Stimulated activated CD4-positive, alpha-beta T cell treated with anti-CD3 and anti-CD28 coated beads, Interleukin-15, amount 100 ng/mL, for 48 hours (primary cell): ENCODE measurements at places on chromosomes 2 and 18.

GRCh38 chr2:148907085-148907785 is 32.2 kb downstream of the KIF5C start:
- no peak for DNase-seq

DNA sequence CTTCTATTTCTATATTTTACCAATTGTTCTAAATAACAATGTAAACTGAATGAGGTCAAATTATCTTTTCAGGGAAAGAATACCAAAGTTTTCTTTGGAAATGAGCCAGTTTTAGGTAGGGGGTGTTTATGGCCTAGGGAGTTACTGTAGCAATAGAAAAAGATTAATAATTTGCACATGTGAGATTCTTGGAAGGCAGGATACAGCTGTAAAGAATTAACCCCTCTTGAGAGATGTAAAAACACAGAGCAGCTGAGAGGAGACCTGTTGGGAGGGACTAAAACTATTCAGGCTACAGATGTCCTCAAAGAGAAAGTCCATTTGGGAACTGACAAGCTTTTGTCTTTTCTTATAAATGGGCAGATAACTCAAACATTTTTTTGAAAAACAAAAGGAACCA is 182.2 kb downstream of the FIGN start:
- no peak for DNase-seq

- no peak for DNase-seq
Observed at GRCh38 chr2:58484221-58484620, 243.1 kb upstream of the FANCL start.

GRCh38 chr2:157868993-157869392 is 7.1 kb downstream of the ACVR1 start:
- DNase-seq: no peak

DNA sequence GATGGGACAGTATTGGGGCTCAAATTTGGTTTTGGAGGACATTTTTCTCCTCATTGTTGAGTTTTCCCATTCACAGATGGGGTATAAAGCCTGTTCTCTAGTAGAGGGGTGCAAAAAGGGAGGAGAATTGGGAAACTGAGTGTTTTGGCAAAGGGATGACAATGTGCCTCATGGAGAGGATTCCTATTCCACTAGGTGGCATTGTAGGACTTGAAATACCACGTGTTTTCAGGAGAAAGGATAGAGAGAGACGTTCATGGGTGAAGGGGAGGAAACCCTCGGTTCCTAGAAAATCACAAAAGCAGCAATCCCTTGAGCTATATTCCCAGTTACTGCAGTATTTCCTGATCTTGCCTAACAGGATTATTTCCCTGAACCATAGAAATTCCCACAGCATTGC is 113.7 kb upstream of the SRD5A2 start:
- no peak for DNase-seq

DNA sequence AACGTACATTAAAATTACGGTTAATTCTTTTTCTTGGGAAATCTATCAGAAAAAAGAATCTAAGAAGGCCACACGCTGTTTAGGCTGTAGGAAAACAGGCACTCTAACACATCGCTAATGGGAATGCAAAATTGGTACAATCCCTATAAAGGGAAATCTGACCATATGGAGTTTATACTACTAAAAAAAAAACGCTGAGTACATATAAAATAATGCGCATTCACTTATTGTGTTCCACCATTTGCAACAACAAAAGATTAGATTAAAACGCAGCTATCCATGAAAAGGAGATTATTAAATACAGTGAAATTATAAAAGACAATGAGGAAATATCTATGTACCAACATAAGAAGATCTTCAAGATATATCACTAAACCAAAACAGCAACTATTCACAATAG is 62.8 kb downstream of the SMC6 start:
- no peak for DNase-seq

GRCh38 chr18:23134780-23135549 is at the start of gene CABLES1:
Gene CABLES1, plus strand, starts transcription at chr18:23135485. Its CDS starts 278 bp downstream, at chr18:23135763.
- DNase-seq: no peak

- DNase-seq: no peak
Observed at GRCh38 chr2:6352247-6352646, 513.5 kb downstream of the CMPK2 start.

DNA sequence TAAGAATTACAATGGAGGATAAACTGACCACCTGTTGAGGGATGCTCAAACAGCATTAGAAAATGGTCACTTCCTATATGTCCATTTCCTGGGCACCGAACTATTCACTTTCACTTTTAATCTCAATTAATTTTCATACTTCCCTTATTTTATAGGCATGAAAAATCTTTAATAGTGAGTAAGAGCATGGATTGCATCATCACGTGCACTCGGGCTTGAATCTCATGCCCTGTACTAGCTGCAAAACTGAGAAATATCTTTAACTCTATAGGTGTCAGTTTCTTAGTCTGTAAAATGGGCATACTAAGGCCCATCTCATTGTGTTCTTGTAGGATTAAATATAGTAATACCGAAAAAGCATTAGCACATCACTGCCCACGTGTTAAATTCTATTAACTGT is 183.9 kb upstream of the FIGN start:
- no peak for DNase-seq

DNA sequence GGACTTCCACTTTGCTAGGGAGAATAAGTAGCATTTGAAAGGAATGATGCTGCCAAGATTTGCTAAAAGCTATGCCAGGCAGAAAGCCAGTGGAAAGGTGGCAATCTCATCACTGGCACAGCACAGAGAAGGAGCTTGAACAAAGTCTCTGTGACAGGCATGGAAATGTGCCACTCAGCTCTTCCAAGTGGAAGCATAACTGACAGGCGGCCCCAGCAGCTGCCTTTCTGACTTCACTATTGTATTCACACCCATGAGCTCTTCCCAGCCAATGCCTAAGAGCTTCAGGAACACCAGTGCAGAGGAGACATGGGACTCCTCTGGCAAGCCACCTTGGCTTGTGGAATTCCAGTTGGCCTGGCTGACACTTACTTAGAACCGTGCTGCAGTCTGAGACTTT is 134.6 kb upstream of the REG3G start:
- DNase-seq: no peak

DNA sequence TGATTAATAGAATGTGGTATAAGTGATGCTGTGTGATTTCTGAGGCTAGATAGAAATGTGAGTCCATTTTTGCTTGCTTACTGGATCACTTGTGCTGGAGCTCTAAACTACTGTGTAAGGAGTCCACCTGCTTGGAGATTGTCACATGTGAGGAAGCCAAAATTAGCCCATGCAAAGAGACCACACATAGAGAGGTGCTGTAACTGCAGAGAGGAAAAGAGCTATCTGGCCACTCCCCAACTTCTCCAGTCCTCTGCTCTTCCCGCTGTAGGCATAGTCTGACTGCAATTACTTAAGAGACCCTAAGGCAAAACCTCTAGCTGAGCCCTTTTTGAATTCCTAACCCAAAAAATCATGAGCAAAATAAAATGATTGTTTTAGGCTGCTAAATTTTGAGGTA is 120.6 kb upstream of the FBXO11 start:
- no peak for DNase-seq

DNA sequence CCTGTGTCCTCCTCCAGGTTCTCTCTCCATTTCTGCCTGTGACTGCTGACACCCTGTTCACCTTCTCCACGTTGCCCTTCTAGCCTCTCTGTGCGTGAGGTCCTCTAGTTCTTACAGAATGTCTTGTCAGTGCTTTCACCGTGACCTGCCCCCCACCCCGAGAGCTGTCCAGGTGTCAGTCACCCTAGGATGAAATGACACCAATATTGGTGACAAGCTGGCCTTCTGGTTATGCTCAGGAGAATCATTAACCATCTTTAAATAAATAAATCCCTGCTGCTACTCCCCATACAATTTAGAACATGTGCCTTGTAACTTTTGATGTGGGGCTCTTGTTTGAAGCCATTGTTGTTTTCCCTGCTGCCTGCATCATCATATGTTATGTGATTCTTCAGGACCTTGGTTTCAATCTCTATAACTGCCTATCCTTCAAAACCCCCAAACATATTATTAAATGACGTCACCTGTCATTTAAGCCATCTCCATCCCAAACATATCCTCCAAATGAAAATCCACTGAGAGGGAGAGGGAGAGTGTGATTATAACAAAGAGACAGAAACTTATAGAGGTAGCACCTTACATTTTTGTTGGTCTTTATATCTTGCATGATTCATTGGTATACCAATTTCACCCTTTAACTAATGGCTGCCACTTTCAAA is 496.3 kb downstream of the PARD3B start:
- DNase-seq: no peak

GRCh38 chr2:238924032-238924431 is 76.1 kb downstream of the TWIST2 start:
- no peak for DNase-seq

DNA sequence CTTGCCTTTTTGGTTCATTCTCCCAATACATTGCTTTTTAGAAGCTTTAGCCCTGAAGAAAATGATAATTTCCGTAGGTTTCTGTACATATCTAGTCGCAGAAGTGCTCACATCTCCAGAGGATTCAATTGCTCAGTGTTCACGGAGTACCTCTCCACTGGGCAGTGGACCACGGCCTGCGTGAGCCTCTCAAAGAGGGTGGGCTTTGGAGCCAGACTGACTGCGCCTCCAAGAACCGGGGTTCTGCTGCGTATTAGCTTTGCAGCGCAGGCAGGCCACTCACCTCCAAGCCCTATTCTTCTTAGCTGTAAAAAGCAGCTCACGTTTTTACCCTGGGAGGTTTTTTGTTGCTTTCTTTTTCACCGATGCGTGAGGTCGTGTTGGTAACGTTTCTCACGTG is 35.4 kb downstream of the NTSR2 start:
- DNase-seq: no peak

DNA sequence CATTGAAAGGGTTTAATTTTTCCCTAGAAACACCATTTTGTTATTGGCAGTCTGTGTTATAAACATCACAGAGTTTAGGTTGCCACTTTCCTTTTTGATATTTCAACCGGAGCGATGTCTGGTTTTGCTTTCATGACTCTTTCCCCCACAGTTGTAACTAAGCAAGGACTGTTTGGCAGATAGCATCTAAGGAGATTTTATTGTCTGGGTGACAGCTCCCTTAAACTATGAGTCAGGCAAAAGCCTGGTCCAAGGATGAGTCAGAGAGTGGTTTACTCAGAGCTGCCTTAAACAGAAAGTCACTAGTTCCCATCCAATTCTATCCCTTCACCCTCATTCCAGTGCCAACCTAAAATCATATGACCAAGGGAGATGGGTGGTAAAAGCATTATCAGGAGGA is 341.6 kb upstream of the VWC2L start:
- no peak for DNase-seq

DNA sequence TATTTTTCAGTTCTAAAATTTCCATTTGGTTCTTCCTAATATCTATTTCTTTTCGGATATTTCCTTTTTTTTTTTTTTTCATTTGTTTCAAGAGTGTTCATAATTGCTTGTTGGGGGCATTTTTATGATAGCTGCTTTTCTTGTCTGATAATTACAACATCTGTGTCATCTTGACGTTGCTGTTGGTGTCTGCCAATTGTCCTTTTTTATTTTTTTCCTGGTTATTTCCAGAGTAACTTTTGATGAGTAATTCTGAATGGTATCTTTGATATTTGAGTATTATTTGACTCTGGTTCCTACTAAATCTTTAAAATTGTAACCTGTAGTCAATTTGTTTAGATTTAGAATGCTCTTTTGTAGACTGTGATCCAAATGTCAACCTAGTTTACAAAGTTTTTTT is 51.3 kb upstream of the CHRNA1 start:
- DNase-seq: no peak

DNA sequence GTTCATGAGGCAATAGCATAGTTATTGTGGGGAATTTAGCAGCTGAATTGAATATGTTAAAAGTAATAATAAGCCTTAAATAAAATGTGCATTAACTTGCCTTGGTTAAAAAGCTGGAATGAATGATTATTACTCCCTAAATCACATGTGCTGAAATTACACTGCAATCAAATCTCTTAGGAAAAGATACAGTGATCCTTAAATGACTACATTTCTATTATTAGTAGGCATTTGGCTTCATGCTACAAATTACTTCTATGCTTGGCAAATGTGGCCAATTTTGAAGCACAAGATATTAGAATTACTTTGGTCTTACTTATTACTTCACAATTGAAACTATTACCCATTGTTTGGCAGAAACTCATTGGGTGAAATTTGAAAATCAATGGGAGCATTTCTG is 5.4 kb downstream of the RND3 start:
- DNase-seq: no peak

DNA sequence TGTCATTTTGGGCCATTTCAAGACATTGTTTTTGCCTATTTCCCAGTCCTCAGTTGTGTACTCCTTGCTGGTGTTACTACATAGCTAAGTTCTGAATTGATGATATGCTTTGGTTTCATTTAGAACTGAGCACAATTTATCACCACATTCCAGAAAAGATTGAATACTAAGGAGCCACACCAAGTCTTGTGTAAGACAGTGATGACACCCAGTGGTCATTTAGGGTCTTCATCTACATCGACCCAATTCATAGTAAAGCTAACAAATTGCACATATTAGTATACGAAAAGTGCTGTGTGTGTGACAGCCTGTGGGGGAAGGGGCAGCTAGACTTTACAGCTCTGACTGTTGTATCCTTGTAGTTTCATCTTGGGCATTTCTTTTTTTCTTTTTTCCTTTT is 10.9 kb upstream of the DLX2 start:
- DNase-seq: no peak

DNA sequence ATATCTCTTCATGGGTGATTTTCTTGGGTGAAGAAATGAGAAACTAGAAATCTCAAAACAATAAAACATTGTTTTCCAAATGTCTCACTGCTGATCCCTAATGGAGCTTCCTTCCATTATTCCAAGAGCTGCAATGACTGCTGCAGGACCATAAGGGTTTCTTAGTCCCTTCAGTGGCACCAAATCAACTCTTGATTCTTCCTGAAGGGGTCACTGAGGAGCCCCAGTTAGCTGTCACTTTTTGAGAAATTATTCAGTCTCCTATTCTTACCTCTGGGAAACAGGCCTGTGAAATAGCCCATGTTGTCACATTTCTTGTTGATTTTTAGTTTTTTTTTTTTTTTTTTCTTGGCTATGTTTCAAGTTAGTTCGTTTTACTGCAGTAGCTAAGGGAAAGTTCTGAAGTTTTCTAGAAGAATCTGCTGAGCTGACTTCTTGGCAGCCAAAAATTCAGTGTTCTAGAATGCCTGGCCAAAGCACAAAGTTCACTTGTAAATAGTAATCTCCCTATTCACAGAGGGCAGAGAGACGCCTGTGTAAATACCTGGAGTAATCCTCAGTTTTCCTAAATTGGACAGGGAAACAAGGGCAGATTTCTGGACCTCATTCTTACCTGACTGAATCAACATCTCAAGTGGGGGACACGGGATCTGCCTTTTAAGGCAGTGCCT is 480.0 kb downstream of the RIT2 start:
- DNase-seq: no peak

DNA sequence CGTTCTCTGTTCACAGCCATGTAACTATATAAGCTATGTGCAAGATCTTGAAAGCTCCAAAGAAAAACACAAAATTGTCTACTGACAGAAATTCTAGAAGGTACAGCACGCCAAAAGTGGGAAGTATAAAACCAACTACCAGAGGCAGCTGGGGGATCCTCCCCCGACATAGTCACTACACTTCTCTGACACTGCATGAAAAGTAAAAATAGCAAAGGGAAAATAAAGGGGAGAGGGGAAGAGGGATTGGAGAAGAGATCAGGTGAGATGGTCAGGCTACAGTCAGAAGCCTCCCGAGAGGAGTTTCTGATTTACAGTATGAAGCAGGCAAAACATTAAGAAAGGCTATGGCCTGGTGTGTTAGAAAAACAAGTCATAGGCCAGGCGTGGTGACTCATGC is 39.8 kb upstream of the PCBP1 start:
- DNase-seq: no peak

GRCh38 chr18:47063096-47063495 is 27.7 kb upstream of the ELOA2 start:
- DNase-seq: no peak

GRCh38 chr2:189298038-189298437 is 118.5 kb upstream of the COL5A2 start:
- DNase-seq: no peak

- no peak for DNase-seq
Observed at GRCh38 chr2:234754126-234754525, 197.7 kb upstream of the SH3BP4 start.
